ENCODE measurements at places on chromosomes 3 and 15. TPM values are rescaled to one million over a fixed set of nuclear protein-coding genes. Genes with fewer than 3 reads are reported as not detected.

SLC51A gene
- total RNA-seq, result not detected

KY gene
- 1.3 TPM for total RNA-seq

DNA sequence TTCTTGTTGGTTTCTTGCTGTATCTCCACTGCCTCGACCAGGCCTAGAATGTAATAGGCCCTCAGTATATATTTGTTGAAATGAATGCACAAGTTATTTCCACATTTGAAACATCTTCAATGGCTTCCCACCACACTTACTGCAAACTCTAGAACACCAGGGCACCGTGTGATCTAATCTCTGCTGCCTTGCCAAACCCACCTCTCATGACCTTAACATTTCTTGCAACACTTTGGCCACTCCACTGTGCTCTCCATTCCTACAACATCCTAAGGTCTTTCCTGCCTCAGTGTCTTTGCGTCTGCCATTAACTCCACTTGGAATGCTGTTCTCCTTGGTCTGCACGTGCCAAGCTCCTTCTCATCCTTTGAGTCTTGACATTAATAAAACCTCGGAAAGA, 14.1 kb downstream of the FRMD4B start:
- no peak for DNase-seq

DNA sequence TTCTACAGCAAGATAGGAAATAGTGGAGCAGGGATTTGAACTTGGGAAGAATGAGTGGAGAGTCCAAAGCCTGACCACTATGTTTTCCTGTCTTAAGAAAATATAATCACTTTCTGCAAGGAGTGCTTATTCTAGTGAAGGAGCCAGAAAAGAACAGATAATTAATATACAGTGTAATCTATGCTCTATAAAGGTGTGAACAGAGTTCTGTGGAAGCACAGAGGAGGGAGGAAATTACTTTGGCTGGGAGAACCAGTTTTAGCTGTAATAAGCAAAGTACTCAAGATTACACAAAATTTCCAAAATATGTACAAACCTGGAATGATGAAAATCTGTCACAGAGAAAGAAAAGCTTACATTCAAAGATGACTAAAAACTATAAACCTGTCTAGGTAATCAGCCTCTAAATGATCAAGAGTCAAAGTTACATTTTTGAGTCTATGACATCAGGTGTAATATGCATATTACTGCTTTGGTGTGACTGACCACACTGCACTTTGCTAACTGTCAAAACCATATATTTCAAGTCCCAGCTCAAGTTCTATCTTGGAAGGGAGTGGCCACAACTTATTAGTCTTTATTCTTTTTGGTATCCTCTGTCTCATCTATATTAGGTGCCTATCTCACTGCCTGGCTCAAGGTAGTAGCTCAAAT, 40.7 kb upstream of the MB21D2 start:
- no peak for DNase-seq

DNA sequence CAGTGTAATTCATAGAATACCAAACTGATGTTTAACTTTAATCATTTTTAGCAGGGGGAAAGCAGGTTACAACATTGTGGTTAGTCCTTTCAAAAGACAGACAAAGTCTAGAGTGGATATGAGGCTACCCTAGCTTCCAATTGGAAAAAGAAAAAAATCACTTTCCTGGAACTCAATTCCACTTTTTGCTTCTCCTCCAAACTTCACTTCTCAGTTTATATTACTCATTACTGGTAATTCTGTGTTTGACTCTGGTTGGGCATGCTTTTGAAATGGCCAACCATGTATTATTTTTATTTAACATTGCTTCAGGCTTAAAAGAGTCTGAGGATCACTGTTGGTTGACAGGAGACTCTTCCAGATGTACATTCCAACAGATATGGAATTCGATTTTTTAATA, 84.8 kb downstream of the RAP2B start:
- no peak for DNase-seq

DNA sequence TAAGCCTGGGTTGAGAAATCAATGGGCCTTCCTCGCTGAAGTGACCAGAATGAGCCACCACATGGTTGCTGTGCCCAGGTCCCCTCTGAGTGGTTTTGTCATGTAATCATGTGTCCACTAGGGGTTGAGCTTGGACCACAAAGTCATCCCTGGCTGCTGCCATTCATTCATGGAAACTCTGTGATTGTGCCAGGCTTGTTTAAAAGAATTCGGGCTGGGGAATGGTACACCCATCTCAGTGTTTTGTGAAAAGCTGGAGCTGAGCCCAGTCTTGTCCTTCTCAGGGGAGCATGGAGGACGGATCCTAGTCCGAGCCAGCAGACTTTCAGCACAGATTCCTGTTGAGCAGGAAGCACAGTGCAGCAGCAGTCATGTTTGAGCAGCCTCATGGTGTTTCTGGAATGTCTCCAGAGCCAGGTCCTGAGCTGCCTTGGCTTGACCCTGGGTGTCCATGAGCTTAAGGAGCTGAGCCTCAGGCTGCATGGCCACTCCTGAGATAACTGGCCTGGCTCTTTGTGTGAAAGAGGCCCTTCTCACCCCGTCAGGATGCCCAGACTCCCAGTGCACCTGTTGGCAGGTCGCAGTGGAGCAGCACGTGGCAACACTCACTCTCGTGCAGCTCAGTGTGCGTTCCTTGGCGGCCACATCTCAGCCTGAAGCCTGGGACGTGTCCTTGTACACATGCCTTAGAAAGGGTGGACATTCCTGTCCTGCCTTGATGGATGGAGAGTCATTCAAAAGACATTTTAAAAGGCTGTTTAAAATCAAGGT, 260.3 kb upstream of the TPM1 start:
- peak; percentile 64 for DNase-seq

DNA sequence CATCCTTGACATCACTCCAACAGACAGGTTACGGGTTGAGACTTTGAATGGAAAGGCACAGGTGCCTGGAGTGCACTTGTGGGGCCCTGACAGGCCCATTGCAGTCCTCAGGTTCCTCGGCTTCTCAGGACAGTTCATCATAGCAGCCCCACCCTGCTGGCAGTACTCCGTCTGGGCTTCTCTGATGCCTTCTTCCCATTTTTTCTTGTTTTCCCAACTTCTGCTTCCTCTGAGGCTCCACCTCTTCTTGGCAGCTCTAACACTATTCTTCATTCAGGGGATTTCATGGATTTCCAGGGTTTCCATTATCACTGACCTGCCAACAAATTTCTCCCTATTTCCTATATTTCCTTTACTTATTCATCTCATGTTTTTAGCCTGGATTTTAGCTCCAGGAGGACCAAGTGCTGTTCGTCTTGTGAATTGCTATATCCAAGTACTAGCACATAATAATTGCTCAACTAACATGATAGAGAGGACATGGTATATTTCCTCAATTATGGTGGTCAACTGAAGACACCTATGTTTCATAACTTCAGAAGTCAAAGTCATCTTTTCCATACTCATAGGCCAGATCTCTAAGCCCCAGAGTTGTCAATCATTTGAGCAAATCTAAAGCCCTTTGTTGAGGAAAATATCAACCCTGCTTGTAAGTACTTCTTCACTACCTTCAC, 16.2 kb downstream of the NCEH1 start:
- DNase-seq, result no peak

Measured in thoracic aorta (tissue), 2 donors.